ENCODE measurements at places on chromosomes 3 and 15. TPM values are rescaled to one million over a fixed set of nuclear protein-coding genes. Genes with fewer than 3 reads are reported as not detected.

HESX1 gene
- total RNA-seq, result 0.17 TPM

PLA2G4D gene
- not detected for total RNA-seq

COL6A6 gene
- not detected for total RNA-seq

TF gene
- total RNA-seq, result not detected

DNA sequence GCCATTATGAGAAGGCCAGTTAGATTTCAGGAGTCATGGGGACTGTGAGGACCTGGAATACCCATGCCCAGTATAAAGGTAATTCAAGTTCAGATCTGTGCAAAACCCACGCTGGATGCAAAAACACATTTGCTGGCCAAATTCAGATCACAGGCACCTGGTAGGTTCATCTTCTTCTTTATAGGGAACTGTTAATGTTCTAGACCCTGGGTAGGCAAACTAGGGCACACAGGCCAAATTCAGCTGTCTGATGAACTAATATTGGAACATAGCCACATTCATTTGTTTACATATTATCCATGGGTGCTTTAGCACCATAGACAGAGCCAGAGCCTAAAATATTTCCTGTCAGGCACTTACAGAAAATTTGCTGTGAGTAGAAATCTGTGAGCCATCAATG is 241.4 kb downstream of the PTPRG start:
- peak; percentile 21 for DNase-seq

GRCh38 chr15:99925661-99926461 is 192.6 kb upstream of the LYSMD4 start:
- DNase-seq, result no peak

DNA sequence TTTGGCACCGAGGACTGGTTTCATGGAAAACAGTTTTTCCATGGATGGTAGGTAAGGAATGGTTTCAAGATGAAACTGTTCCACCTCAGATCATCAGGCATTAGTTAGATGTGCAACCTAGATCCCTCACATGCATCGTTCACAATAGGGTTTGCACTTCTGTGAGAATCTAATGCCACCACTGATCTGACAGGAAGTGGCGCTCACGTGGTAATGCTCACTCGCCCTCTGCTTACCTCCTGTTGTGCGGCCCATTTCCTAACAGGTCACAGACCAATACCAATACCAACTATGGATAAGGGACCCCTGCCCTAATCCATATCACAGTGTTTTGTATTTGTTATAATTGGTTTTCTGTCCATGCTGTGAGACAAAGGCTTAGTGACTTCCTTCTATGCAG is 58.9 kb downstream of the SLMAP start:
- no peak for DNase-seq

- no peak for DNase-seq
Measured at GRCh38 chr3:113259196-113259595, 47.8 kb downstream of the BOC start.
